Activated T-helper 1 cell treated with Interleukin-2 at 50 U/mL for 16 hours (primary cell): ENCODE measurements at places on chromosomes 16 and 17.

DNA sequence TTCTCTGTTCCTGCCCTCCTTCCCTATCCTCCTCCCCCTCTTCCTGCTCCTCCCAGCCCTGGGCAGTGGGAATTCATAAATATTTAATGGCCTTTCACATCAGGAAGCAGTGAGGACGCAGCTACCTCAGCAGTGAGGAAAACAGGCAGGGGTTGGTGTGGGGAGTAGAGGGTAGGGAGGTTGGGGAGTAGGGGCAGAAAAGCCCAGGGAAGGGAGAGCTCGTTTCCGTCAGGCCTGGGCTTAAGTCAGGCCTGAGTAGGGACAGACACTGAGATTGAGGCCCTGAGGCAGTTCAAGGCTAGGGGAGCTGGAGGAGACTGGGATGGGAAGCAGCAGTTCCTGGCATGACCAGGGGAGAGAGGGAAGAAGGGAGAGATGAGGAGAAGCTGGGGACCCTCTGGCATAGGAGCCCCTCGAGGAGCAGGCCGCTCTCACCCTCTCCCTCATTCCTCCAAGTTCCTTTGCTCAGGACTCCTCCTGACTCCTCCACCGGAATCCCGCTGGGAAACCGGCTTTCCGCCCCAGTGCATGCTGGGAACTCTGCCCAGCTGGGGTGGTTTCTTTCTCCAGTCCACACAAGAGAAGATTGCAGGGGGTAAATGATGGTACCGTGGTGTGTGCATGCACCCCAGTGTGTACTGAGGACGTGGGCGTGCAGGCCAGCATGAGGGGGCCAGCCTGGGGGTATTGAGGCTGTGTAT lies 6.2 kb downstream of the SAMD14 start:
- DNase-seq, result no peak

GRCh38 chr16:81646561-81646960 lies 132.5 kb upstream of the PLCG2 start:
- no peak for DNase-seq

GRCh38 chr17:72139212-72139611 lies 18.4 kb downstream of the SOX9 start:
- no peak for DNase-seq

DNA sequence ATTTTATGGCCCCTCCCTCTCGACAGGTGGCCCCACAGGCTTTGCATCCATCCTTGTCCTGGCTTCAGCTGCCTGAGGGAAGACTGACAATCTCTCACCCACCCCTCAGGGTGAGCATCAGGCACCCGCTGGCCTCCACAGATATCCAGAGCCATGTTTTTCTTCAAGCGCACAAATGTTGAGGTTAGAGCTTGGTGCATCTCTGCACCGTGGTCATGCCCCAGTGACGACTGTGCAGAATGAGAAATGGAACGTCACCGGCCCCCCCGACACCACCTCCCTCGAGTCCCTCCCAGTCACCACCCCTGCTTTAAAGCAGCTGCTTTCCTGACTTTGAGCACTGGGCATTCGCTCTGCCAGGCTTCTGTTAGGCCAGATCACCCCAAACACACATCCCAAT lies 19.8 kb upstream of the TIMP2 start:
- DNase-seq, result no peak

- no peak for DNase-seq
Observed at GRCh38 chr16:67652578-67653127, 7.4 kb downstream of the ACD start.

- no peak for DNase-seq
Observed at GRCh38 chr16:10086620-10087019, 95.6 kb downstream of the GRIN2A start.

DNA sequence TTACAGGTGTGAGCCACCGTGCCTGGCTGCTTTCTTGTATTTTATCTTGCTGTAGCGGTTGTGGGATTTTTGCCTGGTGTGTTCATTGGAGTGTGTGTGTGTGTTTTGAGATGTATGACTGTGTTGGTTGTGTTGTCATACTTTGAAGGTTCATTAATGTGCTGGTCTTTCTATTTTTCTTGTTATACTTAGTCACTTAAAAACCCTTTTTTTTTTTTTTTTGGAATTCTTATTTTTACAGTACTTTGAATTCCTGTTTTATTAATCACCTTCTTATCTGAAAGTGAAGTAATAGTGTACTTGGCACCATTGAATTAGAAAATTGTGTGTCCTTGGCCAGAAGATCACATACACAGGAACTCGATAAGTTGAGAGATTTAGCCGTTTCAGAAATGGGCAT lies 30.2 kb downstream of the TENT4B start:
- DNase-seq, result no peak

DNA sequence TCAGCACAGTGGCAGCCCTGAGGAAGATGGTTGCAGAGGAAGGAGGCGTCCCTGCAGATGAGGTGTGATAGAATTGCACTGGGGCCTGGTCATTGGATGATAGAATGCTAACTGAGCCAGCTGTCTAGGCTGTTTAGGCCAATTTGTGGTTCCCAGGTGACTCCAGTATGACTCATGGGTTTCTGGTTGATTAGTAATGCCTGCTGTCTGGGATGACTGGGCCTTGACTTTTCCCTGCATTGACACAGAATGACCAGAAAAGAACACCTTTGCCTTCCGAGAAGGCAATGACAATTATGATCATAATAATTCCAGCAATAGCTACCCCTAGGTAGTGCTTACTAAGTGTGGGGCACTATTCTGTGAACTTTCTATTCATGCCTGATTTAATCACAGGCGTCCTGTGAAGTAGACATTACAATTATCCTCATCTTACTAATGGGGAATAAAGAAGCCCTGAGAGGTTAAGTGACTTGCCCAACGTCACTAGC lies 31.5 kb downstream of the USP43 start:
- no peak for DNase-seq

GRCh38 chr17:50196826-50197225 lies 4.6 kb downstream of the COL1A1 start:
- no peak for DNase-seq
